ENCODE measurements at places on chromosomes 11 and 22.
A peak's percentile ranks its signal among the peaks of the same experiment; 100 is the strongest.

- peak; percentile 49 for DNase-seq
Measured at GRCh38 chr11:112794331-112794846, 166.8 kb upstream of the NCAM1 start.

DNA sequence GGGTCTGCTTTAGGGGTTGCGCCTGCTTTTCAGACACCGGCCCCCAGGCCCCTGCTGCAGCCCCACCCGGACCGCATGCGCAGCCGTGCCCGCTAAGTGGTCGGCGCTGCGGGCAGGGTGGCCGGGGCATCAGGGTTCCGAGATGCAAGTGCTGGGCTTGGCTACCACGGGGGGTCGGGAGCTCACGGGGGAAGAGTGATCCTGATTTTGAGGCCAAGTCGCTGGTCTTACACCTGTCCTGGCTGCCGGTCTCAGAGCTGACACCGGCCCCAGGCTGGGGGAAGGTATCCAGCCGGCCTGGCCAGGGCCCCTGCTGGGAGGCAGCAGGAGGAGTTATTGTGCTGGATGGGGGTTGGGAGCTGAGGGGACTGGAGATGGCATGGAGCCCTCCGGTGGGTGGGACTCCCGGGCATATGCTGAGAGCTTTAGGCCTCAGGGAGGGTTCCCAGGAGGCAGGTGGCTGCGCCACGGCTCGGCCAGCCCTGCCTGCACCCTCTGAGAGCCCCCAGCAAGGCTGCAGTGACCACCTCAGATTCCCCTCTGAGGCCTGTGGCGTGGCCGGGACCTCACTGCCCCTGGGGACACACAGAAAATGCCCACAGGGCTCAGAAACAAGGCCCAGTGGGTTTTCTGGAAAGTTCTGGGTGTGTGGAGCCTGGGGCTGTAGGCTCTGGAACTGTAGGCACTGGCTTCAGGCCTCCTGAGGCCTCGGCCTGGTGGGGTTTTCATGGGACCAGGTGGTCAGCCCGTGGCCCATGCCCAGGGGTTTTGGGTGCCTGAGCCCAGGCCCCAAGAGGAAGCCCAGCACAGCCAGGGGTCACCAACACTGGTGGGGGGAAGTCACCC is 4.4 kb upstream of the MUC5AC start:
- DNase-seq: no peak

- DNase-seq: no peak
Measured at GRCh38 chr22:49674479-49675050, 153.1 kb downstream of the BRD1 start.

DNA sequence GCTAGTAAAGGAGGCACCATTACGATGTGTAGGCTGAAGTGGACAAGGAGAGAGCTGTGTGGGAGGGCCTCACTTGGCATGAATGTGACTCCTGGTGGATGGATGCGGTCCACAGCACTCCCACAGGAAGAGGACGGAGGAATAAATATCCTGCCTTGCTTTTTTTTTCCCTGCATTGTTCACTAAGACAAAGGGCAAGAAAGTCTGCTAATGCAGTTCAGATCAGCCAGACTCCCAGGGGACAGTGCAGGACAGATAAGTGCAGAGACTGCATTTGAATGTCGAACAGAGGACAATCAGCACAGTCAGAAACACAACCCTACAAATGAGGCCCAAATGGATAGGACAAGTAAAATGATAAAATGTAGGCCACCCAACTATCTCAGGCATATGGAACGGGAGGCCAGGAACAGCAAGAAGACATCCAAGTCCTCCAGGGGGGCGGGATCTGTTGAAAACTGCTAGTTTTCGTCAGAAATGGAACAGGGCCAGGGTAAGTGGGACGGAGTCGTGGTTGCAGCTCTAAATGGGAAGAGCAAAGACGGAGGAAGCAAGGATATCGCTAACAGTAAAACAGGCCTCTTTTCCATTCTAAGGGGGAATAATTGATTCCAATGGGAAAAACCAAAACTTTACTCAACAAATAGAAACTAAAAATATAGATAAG is 25.2 kb upstream of the OR8B8 start:
- no peak for DNase-seq

GRCh38 chr11:77203901-77204753 is 76.1 kb downstream of the MYO7A start:
- DNase-seq: no peak

GRCh38 chr11:127059750-127060149 is 59.2 kb upstream of the KIRREL3 start:
- peak; percentile 42 for DNase-seq

DNA sequence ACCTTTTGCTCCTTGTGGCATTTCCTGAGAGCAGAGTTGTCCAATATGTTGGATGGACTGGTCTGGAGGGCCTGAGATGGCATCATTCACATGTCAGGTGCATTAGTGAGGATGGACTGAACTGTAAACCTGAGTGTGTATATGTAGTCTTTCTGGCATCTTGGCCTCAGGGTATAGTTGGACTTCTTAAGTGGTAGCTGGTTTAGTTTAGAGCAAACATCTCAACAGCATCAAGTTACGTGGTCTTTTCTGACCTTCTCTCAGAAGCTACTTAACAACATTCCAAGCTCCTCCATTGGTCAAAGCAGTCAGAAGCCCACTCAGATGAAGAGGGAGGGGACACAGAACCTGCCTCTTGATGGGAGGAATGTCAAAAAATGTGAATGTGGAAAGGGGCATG is 829.9 kb downstream of the METTL15 start:
- no peak for DNase-seq

DNA sequence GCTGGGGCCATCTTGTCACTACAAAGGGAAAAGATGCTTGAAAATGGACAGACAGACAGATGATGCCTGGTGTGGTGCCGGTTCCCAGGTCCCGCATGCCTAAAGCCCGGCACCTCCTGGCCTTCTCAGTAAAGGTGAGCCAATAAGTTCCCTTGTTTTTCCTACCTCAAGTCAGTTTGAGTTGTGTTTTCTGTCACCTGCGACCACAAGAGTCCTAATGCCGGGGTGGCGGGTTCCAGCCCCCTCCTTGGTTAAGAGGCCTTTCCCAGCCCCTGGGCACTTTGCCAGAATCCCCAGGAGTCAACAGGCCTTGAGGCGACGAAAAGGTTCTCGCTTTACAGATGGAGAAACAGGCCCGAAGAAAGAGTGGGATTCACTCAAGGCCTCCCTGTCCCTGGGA is 9.0 kb downstream of the FGF19 start:
- no peak for DNase-seq

- no peak for DNase-seq
Measured at GRCh38 chr11:76131142-76131541, 75.2 kb downstream of the WNT11 start.

GRCh38 chr11:78667461-78667860 is 92.8 kb upstream of the NARS2 start:
- peak; percentile 6 for DNase-seq

DNA sequence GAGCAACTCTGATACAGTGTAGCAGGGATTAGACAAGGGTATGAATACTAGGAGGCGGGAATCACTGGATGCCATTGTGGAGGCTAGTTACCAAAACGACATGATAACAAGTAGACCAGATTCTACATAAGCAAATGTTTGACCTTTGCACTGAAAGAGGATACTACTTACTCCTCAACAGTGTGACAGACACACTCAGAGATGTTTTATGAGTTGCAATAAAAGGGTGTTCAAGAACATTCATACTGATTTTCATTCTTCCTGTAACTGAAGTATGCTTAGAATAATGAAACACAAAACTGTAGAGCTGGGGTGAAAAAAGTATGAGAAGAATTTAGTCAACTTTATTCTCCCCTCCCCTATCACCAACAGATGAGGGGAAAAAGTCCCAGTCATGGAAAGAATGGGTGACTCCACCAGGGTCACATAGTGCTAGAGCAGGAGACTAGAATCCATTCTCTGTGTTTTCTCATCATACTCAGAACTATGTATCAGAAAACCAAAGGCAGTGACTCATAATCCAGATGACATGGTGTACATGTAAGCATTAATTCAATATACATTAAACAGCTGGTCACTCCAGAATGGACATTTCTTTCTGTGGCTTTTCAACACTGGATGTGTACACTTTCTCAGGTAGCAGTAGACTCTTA is 32.8 kb downstream of the ARHGAP20 start:
- DNase-seq: peak; percentile 73

DNA sequence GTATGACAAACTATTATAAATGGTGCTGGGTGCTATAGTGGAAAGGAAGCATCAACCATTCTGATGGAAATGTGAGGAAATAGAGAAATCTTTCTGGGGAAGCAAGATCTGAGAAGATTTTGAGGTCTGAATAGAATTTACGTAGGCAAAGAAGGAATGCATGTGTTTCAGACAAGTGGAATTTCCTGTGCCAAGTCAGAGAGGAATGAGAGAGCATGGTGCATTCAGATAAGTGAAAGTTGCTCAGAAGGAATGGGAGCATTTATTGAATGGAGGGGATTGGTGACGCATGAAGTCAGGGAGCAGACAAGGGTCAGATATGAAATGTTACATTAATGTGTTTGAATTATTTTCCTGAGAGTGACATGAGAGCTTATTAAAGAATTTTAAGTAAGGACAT is 725.5 kb downstream of the METTL15 start:
- DNase-seq: peak; percentile 98

GRCh38 chr11:5174934-5175333 is 20.4 kb upstream of the OR52A1 start:
- no peak for DNase-seq

GRCh38 chr11:80748207-80748925 is 1307.5 kb upstream of the TENM4 start:
- DNase-seq: no peak

GRCh38 chr11:12290477-12290922 is 86.9 kb upstream of the PARVA start:
- peak; percentile 52 for DNase-seq

GRCh38 chr11:23202611-23203010 is 342.3 kb upstream of the CCDC179 start:
- peak; percentile 19 for DNase-seq

DNA sequence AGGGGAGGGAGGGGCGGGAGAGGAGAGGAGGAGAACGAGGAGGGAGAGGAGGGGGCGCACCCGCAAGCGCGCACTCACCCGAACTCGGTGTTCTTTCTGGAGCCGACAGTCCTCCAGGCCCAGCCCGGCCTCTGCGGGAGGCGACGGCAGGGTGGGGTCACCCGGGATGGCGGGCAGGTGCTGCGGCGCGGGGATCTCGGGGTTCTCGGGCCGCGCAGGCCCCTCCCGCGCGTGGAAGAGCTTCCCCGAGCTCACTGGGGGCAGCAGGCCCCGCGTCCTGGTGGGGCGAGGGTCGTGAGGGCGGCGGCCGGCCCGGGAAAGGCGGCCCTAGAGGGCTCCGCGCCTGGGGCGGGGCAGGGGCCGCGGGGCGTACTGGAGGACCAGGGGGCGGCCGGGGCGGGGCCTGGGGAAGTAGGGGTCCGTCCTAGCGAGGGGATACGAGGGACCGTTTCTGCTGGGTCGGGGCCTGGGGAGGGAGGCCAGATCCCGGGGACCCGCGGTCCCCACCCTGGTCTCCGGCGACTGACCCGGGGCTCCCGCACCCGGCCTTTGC is 5.2 kb downstream of the LMNTD2 start:
- DNase-seq: no peak

DNA sequence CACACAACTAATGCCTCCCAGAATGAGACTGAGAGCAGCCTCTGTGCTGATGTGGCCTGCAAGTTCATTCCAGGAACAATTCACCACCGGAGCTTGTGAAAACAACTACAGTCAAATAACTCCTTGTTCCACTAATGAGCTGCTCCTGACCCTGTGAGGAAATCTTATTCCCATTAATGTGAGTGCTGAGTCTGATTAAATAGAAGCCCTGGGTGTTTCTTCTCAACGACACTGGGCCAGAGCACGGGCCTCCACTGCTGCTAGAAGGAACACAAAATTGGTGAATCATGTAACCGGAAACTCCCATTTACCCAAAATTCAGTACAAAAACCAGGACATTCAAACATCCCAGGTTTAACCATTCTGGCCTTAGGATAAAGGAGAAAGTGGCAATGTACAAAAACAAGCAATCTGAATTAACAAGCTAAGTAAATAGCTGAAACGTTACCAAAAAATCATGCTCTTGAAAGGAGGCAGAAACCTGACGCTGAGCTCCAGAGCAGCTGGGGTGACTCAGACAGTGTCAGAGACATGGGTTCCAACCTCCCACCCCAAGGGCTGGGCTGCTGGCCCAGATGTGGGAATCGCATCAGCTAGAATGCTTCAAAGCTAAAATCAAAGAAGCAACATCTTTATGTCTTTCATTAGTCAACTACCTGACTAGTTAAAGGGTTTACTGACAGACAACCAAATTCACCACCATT is 26.7 kb downstream of the SERGEF start:
- peak; percentile 55 for DNase-seq

- DNase-seq: no peak
Measured at GRCh38 chr11:67371911-67372320, 1.5 kb downstream of the CLCF1 start.

DNA sequence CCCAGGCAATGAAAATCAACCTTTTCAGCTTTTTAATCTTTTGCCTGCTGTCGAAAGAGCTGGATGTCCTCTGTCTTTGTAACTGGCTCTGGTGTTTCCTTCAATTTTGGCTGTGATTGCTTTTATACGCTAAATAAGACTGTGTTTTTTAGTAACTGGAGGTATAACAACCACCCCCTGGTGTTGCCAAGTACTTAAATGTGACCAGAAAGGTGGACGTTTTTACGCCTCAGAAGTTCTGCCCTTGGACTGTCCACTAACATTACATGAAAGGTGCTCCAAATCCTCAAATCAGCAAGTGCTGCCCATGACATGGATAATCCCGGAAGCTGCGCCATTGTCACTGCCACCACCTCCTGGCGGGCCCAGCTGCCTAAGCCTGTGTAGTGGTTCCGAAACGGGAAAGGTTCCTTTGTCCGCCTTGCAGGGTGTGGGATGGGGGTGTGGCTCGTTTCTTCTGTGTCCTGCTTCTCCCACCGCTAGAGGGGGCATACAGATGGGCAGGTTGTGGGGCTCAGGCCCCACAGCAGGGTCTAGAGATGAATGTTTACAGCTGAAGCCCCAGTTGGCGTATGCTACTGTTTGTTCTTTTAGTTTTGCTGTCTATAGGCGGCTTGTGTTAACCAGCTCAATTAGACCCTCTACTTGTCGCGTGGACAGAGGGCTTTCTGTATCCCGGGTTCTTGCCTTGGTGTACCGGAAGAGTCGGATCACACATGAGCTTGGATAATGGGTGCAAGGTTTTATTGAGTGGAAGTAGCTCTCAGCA is 82.2 kb upstream of the SEPTIN5 start:
- peak; percentile 41 for DNase-seq

- no peak for DNase-seq
Measured at GRCh38 chr11:78659326-78660270, 84.9 kb upstream of the NARS2 start.

- DNase-seq: no peak
Measured at GRCh38 chr11:8352876-8353505, 89.3 kb upstream of the LMO1 start.

DNA sequence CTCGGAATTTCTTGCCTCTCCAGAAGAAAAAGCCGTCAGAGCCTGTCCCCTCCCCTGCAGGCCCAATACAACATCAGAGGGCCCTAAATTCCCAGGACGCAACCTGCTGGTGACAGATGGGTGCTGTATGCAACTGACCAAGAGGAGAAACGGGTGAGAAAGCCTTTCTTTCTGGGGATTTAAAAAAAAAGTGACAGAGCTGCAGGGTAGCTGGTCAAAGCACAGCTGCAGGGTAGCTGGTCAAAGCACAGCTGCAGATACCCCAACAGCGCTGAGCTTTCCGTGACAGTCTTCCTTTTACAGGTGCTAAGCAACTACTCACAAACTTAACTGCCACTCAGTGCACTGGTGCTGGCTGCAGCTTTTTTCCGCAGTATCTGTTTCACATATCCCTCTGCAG is 17.8 kb downstream of the AP1B1 start:
- no peak for DNase-seq

Measured in fibroblast of skin of right biceps (primary cell).